EH (cell line): ENCODE measurements at places on chromosomes 2 and 18.

DNA sequence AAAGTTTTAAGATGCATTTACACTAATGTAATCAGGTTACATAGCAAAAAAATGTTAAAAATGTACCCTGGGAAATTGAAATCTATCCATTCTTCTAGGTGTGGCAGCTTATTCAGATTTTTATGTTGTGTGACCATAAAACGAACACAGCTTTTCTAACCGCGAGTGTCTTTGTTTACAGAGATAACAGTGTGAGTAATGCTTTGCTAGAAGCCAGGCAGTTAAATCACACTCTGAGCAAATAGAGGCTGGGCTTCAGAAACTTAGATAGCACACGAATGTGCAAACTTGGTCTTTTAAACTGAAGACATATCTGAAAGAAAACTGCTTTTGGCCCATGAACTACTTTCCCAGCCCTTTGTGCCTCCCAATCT, 116.1 kb downstream of the SPTBN1 start:
- DNase-seq = peak; percentile 92

- DNase-seq = no peak
Observed at GRCh38 chr2:31033032-31033431, 105.2 kb downstream of the GALNT14 start.

- no peak for DNase-seq
Observed at GRCh38 chr2:194346193-194346592, 1310.8 kb upstream of the SLC39A10 start.

DNA sequence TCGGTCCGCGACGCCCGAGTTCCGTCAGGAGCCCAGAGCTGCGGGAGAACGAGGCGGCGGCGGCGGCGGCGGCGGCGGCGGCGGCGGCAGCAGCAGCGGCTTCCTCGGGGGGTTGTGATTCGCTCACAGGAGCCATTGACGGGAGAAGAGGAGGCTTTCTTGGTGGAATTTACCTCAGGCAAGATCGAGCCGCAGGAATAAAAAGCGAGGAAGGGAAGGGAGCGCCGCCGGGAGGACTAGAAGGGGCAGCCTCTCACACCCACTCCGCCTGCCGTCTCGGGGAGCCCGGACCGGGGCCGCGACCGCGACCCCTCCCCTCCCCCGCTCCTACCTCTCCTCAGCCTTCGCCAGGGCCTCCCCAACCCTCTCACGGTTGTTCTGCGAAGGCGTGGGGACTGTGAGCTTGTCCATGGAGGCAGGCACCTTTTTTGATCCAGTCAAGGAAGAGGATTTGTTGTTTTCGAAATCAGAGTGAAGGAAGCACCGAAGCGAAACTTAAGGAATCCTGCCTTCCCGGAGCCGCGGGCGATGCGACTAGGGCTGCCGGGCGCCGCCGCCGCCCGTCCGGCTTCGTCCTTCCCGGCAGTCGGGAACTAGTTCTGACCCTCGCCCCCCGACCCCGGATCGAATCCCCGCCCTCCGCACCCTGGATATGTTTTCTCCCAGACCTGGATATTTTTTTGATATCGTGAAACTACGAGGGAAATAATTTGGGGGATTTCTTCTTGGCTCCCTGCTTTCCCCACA, 506 bp downstream of the BMPR2 start:
- DNase-seq = peak; percentile 59

GRCh38 chr2:224532931-224533330, 52.2 kb downstream of the CUL3 start:
- no peak for DNase-seq

DNA sequence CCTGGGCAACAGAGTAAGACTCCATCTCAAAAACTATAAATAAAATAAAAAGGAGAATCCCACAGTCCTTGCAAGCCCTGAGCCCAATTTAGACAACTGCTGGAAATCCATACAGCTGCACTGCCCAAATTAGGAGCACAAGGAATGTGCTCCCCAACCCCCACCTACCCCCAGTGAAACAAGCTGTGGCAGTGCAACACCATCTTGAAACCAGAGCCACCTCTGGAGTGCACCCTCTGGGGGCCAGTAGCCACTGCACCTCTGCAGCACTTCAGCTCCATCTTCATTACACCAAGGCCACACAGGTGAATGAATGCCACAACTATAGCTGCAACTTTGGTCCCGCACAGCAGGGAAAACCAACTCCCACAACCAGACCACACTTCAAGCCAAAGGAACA, 37.3 kb downstream of the USP34 start:
- DNase-seq = peak; percentile 23

GRCh38 chr2:190583507-190584337, 49.2 kb upstream of the NEMP2 start:
- DNase-seq = no peak

GRCh38 chr18:77905449-77906055, 655.9 kb downstream of the GALR1 start:
- no peak for DNase-seq
